ENCODE measurements at places on chromosomes 11 and 22.

GRCh38 chr11:129234978-129235377 is 42.9 kb upstream of the ARHGAP32 start:
- DNase-seq: no peak

DNA sequence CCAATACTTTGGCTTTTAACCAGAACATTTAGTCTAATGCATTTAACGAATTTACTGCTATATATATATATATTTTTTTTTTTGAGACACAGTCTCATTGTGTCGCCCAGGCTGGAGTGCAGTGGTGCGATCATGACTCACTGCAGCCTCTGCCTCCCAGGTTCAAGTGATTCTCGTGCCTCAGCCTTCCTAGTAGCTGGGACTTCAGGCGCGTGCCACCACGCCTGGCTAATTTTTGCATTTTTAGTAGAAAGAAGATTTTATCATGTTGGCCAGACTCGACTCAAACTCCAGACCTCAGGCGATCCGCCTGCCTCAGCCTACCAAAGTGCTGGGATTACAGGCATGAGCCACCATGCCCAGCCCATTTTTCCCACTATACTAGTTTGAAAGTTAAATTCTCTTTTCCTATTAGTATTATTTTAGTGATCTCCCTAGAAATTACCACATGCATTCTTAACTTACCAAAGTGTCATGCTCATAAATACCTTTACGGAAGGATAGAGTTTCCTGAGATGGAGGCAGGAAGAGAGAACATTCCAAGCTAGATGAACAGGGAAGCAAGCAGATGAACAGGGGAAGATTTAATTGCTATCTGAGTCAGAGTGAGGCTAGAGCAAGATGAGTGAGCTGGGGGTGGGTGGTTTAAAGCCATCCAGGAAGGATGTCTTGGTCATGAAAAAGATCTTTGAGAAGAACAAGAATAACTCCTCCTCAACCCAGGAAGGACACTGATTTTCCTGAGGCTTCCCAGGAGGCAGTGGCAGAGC is 4.4 kb upstream of the PGAP2 start:
- no peak for DNase-seq

- DNase-seq: no peak
Observed at GRCh38 chr11:123536690-123537437, 106.8 kb downstream of the GRAMD1B start.

DNA sequence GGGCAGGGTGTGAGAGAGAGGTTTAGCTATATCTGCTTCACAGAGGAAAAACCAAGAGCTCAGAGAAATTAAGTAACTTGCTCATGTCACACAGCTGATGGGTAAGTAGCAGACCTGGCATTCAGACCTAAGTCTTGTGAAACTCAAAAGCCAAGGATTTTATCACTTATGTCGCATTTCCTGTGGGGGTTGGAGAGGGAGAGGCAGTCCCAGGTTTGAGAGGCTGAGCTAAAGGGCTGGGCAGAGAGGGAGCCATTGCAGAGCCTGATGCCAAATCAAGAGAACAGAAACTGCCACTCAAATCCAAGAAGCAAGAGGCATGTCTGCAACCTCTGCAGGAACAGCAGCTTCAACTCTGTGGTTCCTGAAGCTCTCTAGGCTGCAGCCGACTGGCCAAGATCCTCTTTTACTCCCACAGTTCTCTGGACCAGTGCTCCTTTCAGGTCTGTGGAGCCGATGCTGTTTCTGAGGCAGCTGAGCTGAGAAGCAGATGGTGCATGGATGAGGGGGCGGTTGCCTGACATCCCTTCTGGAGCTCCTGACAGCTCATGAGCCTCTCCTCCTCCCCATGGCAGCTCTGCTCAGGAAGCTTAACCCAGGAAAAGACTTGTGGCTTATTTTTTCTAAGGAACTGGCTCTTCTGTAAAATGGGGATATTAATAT is 47.6 kb upstream of the NAV2 start:
- DNase-seq: no peak

- DNase-seq: peak; percentile 74
Observed at GRCh38 chr22:35631597-35631996, 14.5 kb upstream of the MB start.

DNA sequence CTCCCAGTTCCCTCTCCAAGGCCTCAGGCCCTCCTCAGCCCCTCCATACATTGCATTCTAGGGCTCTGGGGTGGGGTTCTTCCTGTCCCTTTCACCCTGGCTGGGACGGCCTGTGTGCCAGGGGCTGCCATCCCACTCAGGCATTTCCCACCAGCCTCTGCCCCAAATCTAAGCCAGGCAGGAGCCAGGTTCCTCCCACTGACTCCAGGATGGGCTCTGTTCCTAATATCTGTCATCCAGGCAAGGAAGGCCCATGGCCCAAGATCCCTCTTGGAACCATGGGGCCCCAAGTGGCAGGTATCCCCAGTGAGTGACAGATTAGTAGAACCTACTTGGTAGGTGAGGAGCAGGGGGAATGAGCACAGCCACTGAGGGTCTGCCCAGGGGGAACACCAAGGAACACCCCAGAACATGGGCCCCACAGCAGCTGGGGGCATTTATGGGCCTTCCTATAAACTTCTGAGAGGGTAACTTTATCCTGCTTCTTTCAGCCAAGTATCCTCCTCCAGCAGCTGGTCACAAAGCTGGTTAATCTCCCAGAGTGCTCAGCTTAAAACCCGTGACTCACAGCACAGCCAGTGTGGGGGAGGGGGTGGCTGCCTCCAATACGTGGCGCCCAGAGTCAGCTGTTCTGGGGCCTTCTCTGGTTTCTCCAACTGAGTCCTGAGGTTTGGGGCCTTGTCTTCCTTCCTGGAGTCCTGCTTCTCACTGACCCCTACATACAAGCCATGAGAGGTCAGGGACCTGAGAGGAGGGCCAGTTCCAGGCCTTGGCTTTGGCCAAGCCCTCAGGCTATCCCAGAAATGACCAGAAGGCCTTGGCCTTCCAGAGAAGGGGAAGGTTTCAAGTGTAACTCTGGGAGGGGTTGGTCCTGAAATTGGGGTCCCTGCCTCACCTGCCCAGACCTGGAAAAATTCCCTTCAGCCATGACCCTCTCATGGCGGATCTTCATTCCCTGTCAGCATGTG is 19.9 kb upstream of the MYOD1 start:
- no peak for DNase-seq

DNA sequence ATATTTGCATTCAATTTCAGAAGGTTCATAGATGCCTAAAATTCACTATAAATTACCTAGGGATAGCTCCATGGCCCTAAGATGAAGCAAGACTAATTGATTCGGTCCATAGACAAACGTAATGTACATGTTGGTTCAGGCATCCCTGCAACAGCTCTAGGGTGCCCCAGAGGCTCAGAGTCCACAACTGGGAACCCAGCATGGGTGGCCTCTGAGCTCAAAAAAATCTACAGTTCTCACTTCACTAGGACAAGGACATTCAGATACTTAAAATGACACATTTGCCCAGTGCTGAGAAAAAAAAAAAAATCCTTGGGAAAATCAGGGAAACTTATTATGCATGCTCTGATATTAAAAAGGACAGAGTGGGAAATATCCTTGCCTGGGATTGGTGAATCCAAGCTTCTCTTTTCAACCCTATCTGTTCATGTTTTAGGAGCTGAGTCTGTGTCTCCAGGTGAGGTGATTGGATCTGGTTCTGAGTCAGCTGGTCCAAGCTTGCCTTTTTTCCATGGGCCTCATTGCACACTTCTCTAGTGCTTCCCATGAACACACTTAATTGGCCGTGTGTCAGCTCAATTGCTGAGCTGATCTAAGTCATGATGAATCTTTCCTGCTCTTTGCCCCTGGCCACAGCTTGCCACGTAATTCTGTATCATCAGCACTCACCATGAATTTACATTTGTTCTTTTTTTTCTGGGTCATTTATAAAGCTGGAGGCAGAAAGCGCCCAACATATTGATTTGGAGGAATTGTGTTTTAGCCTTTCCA is 116.3 kb upstream of the RCN1 start:
- DNase-seq: no peak

- DNase-seq: no peak
Observed at GRCh38 chr22:24728790-24729637, 45.5 kb downstream of the PIWIL3 start.

DNA sequence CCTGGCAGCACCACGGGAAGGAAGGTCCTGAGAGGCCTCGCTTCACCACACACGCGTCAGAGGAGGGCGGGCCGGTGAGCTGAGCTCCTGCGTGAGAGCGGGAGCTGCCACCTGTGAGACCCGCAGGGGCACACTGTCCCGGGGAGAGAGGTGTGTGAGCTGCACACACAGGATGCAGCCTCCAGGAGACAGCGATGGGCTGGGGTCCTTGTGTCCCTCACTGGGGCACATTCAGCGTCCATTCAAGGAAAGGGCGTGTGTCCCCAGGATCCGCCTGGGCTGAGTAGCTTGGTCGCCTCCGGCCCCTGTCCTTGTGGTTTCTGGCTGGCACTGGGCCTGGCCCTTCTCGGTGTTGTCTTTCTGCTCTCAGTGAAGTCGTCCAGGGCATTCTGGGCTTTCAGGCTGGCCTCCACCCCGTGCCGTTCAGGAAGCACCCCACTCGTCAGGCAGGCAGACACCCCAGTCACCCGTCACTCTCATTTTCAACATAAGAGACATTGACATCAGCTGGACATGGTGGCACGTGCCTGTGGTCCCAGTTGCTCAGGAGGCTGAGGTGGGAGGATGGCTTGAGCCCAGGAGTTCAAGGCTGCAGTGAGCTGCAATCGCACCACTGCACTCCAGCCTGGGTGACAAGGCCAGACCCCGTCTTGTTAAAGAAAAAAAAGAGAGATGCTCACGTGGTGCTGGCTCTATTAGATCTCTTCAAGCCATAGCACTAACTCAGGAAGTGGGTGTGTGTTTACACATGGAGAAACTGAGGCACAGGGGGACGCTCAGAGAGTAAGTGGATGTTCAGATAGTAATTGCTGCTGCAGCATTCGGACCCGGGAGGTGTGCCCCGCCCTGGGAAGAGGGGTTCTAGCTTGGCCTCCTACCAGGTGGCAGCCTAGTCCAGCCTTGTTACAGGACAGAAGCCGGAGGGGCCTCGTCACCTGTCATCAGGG is 1081.6 kb downstream of the BRD1 start:
- peak; percentile 55 for DNase-seq

GRCh38 chr11:13772223-13773046 is 104.0 kb downstream of the FAR1 start:
- DNase-seq: peak; percentile 51

GRCh38 chr22:47352920-47353700 is 590.7 kb downstream of the TBC1D22A start:
- DNase-seq: no peak

DNA sequence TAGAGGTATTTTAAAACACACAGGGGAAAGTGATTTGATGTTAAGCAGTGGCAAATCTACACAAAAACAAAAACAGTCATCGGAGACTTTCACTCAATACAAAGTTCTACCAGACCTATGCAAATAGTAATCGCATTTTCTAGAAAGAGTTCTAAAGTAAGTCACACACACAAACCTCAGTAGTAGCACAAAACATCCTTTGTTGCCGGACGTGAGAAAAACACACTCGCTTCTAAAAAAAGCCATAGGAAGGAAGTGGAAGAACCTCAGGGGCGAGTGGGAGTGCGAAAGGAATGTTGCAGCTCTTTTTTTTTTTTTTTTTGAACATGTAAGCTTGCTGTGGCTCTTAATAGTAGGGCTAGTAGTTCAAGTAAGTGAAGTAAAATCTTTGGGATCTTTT is 88.9 kb downstream of the MAML2 start:
- no peak for DNase-seq

- DNase-seq: no peak
Observed at GRCh38 chr11:95301474-95301873, 70.5 kb upstream of the SESN3 start.

DNA sequence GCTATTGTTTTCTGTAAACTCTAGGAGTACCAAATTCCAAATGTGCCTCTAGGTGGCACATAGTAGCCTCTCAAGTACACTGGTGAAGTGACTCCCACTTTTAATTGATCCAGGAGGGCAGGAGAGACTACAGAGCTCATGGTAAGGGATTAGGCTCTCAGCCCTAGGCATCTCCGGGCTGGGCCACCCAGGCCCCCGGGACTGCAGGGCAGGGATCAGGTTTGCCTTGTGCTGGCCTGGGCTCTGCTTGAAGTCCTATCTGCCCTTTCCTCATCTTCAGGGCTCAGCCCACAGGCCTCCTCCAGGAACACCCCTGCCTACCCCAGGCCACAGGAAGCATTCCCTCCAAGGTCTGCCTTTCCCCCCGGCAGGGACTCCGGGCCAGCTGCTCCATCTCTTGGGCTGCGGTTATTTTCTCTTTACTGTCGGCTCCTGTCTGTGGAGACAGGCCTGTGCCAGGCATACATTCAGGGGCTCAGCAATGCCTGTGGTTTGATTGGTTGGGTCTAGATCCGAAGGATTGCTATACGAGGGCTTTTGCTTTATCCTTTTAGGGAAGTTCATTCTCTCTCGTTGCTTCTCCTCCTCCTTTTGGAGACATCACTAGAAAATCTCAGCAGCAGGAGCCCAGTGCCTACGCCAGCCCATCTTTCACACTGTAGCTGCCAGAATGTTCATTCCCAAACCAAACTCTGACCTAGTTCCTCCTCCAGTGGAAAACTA is 32.8 kb downstream of the PARVA start:
- DNase-seq: no peak

- DNase-seq: no peak
Observed at GRCh38 chr11:44614281-44614775, 48.9 kb downstream of the CD82 start.

All from RPMI8226 (cell line).